ENCODE measurements at places on chromosomes 5 and 9. TPM values are rescaled to one million over a fixed set of nuclear protein-coding genes. Genes with fewer than 3 reads are reported as not detected.

GLDC gene
- total RNA-seq, result 14.7 TPM

TMEM250 gene
- total RNA-seq, result 49.9 TPM

INSYN2B gene
- total RNA-seq, result 0.64 TPM

SHROOM1 gene
- 9.3 TPM for total RNA-seq

GRIN1 gene
- total RNA-seq, result 0.34 TPM

MPDZ gene
- 12.0 TPM for total RNA-seq

GPR150 gene
- 0.08 TPM for total RNA-seq

SLC36A2 gene
- not detected for total RNA-seq

LRRC26 gene
- total RNA-seq, result 1.0 TPM

PRRX2 gene
- total RNA-seq, result 5.2 TPM

LTC4S gene
- 0.26 TPM for total RNA-seq

ARL14EPL gene
- total RNA-seq, result not detected

ARHGEF37 gene
- 1.3 TPM for total RNA-seq

AQP7 gene
- total RNA-seq, result 0.31 TPM

WNK2 gene
- total RNA-seq, result 5.8 TPM

GABRA1 gene
- total RNA-seq, result not detected

DPM2 gene
- 50.0 TPM for total RNA-seq

PALM2AKAP2 gene
- total RNA-seq, result 0.36 TPM

CREB3 gene
- total RNA-seq, result 62.8 TPM

PRDM9 gene
- total RNA-seq, result not detected

FOXD4L5 gene
- 0.10 TPM for total RNA-seq

LCN2 gene
- 3.3 TPM for total RNA-seq

ISL1 gene
- not detected for total RNA-seq

PCDHGA3 gene
- 0.02 TPM for total RNA-seq

SAXO1 gene
- not detected for total RNA-seq
